ENCODE measurements at places on chromosomes 4 and X.
A peak's percentile ranks its signal among the peaks of the same experiment; 100 is the strongest.

DNA sequence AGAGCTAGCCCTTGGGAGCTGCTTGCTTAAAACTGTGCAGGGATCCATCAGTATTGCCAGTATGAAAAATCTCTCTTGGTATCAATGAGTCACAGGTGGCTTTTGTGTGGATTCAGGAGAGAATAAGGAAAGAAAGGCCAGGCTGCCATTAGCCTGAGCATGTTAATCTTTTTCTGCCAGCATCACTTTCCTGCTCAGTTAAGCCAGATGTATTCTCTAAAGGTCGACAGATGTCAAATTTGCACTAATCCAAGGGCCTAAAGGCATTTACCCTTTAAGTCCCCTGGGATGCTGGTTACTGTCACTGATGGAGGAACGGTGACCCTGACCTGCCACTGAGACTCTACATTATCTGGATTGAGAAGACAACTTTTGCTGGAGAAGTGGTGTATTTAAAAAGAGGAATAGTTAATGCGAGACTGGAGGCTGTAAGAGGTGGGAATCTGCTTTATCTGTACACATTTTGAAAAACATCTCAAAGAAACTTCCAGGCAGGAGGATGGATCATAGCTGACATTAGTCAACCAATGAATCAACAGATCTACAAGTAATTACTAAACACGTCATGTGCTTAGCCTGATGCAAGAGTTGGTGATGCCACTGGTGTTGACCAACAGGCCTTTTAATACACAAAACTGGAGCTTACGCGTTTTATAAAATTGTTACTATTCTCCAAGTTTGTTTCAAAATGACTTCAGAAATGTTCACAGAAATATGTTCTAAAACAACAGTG lies 241.4 kb upstream of the ANXA3 start:
- no peak for DNase-seq

DNA sequence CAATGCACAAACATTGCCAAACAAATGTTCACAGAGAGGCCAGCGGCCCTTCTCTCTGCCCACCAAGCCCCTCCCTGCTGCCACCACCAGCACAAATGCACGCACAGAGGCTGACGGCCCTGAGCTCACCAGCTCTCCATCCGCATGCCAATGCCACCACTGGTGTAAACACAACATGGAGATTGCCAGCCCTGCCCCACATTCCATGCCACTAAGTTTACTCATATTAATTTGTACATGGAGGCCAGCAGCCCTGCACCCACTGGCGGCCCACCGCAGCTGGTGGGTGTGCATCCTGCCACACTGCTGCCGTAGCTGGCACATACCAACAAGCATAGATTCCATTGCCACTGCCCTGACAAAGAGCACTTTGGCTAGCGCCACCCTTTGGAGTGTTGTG lies 124.0 kb downstream of the CYLC1 start:
- no peak for DNase-seq

- DNase-seq: no peak
These were observed 522.5 kb upstream of the AGA start for GRCh38 chr4:177964693-177965168.

GRCh38 chrX:2320580-2321327 lies 180.0 kb downstream of the DHRSX start:
- DNase-seq: no peak

- no peak for DNase-seq
These were observed 162.2 kb downstream of the DCHS2 start for GRCh38 chr4:154329268-154329868.

DNA sequence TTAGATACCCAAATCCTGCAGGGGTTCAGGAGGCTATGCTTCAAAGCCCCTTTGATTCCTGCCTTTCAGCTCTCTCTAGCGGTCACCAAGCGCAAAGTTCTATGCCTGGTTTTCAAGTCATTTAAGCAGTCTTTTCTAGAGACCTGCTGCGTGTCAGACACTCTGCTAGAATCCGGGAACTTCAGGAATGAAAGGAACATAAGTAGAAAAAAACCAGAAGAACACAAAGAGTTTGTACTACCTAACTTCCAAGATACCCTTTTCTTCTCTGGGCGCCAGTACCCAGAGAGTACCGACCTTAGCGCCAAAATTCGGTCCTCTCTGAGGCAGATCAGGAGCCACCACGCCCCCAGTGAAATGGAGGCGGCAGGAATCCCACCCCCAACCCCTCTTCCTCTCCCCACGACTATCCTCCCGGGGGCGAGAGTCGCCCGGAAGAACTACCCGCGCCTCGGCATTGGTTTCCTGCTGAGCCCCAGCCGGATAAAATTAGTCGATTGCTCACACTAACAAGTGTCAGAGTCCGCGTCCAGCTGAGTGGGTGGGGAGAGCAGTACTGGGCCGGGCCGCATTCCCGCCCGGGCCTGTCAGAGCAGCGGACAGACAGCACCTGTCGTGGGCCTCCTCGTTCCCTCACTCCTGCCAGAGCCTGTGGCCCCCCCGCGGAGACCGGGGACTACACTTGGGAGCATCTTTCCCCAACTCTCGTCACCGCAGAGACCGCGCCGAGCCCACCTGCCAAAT lies 78.8 kb downstream of the RLIM start:
- peak; percentile 75 for DNase-seq

DNA sequence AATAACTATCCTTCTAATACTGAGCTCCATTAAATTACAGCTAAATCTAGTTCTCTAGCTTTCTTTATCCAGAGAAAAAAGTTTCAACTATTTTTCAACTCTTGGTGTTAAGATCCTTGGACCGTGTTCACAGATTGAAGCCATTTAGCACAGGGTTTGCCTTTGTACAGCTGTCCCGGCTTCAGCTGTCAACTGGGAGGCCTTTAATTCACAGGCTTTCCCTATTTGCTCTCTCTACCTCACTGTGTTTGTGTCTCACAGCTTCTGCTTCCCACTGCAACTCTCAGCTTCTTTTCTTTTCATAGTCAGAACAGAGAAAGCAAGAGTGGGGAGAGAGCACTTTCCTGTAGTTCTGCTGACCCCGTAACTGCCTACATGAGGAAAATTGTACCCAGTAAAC lies 76.9 kb upstream of the SMAD1 start:
- DNase-seq: no peak

- no peak for DNase-seq
These were observed 1.2 kb downstream of the CLTRN start for GRCh38 chrX:15663439-15663838.

GRCh38 chr4:1047106-1047975 lies 35.9 kb downstream of the FGFRL1 start:
- no peak for DNase-seq

- no peak for DNase-seq
These were observed 291.3 kb upstream of the LDB2 start for GRCh38 chr4:17189759-17190158.

- no peak for DNase-seq
These were observed 177.4 kb downstream of the PALLD start for GRCh38 chr4:168674077-168674747.

GRCh38 chr4:182454440-182455013 lies 211.3 kb downstream of the TENM3 start:
- no peak for DNase-seq

- peak; percentile 8 for DNase-seq
These were observed at the start of gene ZC4H2 for GRCh38 chrX:64975989-64976672. Gene ZC4H2, minus strand, starts transcription at chrX:64976450. Its CDS starts 73 bp downstream, at chrX:64976377.

GRCh38 chrX:3184176-3184930 lies 143.1 kb downstream of the ARSF start:
- no peak for DNase-seq

DNA sequence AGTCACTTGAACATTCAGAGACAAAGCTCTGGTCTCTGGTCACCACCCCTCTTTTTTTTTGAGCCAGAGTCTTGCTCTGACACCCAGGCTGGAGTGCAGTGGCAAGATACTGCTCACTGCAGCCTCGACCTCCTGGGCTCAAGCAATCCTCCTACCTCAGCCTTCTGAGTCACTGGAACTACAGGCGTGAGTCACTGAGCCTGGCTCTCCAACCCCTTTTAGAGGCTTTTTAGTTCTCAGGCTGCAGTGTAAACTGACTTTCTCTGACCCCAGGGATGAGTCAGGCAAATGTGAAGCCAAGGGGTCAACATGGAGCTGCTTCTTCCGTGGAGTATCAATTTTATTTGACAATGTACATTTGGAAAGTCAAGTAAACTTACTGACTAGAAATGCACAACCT lies 229.2 kb downstream of the PTTG2 start:
- DNase-seq: peak; percentile 76

DNA sequence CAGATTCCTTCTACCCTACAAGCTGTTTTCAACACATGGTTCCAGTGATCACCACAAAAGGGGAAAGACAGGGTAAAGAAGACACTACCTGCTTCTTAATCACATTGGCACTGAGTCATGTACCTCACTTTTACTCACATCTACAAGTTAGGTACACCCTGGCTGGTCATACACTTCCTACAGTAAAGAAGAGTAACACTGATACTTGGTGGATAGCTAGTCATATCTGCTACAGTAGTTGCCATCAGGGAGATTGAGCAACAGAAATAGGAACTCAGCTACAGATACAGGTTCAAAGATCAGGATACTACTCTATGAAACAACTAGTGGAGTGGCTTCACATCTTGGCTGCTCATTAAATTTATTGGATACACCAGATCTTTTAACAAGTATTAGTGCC lies 105.4 kb upstream of the DIAPH2 start:
- no peak for DNase-seq

DNA sequence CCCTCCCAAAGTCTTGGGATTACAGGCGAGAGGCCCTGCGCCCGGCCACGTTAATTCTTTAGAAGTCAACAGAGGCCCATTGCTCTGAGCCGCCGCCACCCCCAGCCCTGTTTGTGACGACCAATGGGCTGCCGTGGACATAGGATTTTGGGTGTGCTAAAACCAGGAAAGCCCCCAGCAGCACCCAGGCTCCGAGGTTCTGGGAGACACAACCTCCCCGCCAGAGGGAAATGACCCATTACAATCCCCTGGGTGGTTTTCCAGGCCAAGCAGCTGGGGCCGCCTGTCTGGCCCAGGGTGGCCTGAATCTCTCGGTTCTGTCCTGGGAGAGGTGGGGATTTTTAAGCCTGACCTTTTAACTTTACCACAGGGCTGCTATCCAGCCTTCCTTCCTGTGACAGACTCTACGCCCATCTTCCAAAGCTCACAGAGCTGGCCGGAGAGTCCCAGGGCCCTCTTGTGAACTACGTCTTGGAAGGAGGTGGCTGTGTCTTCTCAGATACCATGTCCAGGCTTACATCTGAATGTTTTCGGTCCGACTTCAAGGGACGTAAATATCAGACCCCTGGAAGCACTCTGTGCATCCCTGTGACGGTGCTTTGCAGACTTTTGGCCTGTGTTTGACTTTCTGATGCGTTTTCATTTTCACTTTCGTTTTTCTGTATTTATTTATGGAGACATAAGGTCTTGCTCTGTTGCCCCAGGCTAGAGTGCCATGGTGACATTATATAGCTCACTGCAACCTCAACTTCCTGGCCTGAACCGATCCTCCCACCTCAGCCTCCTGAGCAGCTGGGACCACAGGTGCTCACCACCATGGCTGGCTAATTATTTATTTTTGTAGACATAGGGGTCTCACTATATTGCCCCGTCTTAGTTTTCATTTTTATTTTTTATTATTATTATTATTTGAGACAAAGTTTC lies 36.0 kb downstream of the P2RY8 start:
- no peak for DNase-seq

DNA sequence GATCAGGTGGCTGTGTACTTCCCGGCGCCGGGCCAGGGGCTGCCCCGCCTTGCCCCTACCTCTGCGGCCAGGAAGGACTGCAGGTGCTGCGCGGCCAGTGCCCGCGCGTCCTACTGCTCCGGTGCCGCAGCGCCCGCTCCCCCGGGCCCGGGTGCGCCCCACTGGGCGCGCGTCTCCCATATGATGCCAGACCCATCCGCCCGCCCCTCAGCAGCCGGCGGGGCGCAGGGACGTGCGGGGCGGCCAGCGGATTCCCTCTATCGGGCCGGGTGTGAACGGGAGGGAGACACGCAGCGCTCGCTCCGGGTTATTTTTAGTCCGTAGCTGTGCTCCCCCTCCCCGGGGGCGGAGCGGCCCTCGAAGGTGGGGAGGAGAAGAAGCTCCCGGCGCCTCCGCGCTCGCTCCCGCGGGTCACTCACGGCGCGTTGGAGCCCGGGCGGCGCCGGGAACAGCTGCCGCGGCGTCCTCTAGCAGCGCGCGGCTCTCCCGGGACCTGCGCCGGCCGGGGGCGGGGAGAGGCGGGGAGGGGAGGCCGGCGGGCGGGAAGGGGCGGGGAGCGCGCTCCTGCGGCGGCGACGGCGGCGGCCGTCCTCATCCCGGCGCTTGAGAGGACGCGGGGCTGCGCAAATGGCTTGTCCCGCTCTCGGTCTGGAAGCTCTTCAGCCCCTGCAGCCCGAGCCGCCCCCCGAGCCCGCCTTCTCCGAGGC lies 103.6 kb downstream of the UCHL1 start:
- peak; percentile 60 for DNase-seq

DNA sequence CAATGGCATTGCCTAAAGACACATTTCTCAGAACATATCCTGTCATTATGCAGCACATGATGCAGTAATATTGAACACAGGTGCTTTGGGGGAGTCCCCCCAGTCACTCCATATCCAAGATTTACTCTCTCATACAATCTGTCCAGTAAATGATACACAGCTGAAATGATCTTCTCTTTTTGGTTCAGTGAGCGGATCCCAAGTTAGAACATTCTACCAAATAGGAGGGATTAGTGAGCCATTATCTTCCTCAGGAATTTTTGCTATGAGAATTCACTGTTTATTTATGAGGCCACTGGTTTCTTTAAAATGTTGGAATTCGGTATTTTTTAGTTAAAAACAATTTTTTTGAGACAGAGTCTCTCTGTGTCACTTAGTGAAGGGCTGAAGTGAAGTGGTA lies 96.5 kb downstream of the TRAPPC11 start:
- no peak for DNase-seq

GRCh38 chr4:186554914-186555827 lies at the start of gene MTNR1A:
Gene MTNR1A, minus strand, starts transcription at chr4:186555567. Its CDS starts 202 bp downstream, at chr4:186555365.
- peak; percentile 13 for DNase-seq

GRCh38 chr4:36178484-36178883 lies 65.8 kb downstream of the ARAP2 start:
- no peak for DNase-seq

DNA sequence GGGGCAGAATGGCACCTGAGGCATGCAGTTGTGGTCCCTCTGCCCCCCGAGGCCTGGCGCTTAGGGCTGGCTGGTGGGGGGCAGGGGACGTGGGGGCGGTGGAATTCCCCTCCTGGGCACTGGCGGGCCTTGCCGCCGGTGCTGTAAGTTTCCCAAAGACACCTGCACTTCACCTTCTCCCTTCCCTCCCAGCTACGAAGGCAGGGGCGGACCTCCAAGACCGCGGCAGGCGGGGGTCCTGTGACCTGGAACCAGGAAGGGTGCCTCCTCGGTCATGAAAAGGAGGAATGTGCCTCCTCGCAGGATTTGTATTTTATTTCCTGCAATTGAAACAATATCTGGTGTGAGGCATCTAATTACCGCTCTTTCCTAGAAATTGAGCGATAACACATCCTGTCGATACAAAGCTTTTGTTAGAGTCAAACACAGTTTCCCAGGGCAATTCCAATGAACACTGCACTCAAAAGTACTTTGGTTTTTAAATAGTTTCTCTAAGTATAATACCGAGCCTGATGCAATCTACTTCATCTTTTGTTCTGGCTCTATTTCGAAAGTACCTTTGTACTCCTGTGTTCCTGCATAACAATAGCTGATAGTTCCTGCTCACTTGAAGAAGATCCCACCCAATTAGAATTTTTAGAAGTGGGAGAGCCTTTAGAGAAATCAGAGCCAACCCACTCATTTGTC lies 12.3 kb upstream of the ADRA2C start:
- DNase-seq: no peak

GRCh38 chrX:41723826-41724225 lies at the start of gene GPR82:
Gene GPR82, plus strand, starts transcription at chrX:41724181. Its CDS starts 2,846 bp downstream, at chrX:41727027.
- no peak for DNase-seq

GRCh38 chr4:66169341-66169740 lies 499.1 kb upstream of the EPHA5 start:
- DNase-seq: peak; percentile 1

Measured in RWPE1 (cell line).